ENCODE measurements at places on chromosomes 6 and 20.
A peak's percentile ranks its signal among the peaks of the same experiment; 100 is the strongest.

DNA sequence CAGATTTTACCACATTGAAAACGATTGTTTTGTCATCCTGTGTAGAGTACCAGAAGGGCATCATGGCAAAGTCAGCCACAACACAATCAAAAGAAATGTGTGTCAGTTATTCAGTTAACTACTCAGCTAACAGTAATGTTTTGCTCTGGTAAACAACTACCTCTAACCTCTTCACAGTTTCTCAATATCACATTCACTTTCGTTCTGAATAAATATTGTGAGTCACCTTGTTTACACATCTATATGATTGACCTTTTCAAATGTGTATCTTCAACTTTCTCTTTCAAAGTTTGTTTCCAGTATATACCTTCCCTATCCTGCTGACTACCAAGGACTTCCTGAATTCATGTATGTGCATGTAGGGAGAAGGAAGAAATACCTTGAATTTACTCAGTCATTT, 216.6 kb upstream of the UFL1 start:
- H3K36me3 ChIP-seq = no peaks in the 10 kb centered on the region
- no peak for DNase-seq
- no peaks in the 10 kb centered on the region for H3K4me1 ChIP-seq
- no peak overlapping the region for H3K27ac ChIP-seq
- no peak overlapping the region for H3K4me3 ChIP-seq

DNA sequence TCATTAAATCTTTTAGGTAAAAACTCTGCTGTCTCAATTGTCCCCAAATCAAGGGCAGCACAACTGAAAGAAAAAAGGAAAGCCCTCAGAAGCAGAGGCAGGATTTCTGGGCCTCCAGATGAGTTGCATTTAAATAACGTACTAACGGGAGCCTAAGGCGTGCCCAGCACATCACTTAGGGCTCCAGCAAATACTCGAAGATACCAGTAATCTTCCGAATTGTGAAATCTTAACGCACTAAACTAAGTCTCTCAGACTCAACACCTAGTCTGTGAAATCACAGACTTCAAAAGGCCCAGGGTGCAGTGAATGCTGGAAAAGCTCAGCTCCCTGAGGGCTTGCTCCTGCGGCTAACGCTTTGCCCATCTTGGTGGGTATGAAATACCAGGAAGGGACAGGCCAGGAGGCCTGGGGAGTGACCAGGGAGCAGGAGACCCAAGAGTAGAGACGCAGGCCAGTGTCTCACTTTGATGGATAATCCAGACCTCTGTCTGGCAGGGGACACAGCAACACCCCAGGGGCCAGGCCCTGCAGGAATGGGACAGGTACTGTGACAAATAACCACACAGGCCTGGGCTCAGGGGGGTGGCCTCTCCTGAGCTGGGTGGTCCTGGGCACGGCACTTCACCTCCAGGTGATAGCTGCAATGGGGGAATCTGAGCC, 36.4 kb downstream of the RRBP1 start:
- peaks cover 44% of the 10 kb centered on the region for H3K4me1 ChIP-seq
- peak; percentile 20 for DNase-seq
- H3K4me3 ChIP-seq = no peak overlapping the region
- no peak overlapping the region for H3K27ac ChIP-seq

GRCh38 chr6:120278689-120279396, 929.3 kb upstream of the MAN1A1 start:
- H3K4me1 ChIP-seq = no peaks in the 10 kb centered on the region
- H3K27me3 ChIP-seq = no peaks in the 10 kb centered on the region
- no peaks in the 10 kb centered on the region for H3K36me3 ChIP-seq
- DNase-seq = no peak
- H3K27ac ChIP-seq = no peak overlapping the region
- no peak overlapping the region for H3K4me3 ChIP-seq

- H3K36me3 ChIP-seq = no peaks in the 10 kb centered on the region
- no peak overlapping the region for H3K27ac ChIP-seq
These were observed 164.2 kb downstream of the GMPR start for GRCh38 chr6:16402581-16402900.

- no peaks in the 10 kb centered on the region for H3K4me1 ChIP-seq
- H3K27ac ChIP-seq = no peak overlapping the region
- H3K4me3 ChIP-seq = no peak overlapping the region
These were observed 9.6 kb downstream of the FNDC1 start for GRCh38 chr6:159178847-159179246.
